Peyer's patch (tissue), 4 donors: ENCODE measurements at places on chromosomes 1 and 21. TPM values are rescaled to one million over a fixed set of nuclear protein-coding genes. Genes with fewer than 3 reads are reported as not detected.

DNA sequence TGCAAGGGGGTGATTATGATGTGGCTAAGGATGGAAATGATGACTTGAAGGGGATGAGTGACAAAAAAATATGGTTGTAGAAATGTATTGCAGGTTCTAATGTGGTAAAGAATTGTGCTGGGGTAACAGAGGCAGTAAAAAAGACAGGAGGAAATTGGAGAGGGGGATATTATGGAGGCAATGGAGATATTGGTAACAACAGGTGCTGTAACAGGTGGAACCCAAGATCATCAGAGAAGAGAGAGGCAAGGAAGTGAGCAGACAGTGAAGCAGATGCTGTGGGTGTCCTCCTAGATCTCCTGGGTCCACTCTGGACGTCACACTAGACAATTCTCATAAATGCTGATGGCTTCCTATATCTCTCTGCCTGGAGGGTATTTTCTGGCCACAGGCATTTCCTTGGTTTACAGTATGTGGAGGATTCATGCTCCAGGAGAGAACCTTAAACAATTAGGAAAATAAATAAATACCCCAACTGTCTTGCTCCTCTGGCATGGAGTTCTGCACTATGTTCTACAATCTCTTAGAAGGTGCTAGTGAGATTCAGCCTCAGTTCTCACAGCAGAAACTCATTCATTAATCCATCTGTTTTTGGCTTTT, 620.3 kb upstream of the PLXNA2 start:
- DNase-seq: no peak

DNA sequence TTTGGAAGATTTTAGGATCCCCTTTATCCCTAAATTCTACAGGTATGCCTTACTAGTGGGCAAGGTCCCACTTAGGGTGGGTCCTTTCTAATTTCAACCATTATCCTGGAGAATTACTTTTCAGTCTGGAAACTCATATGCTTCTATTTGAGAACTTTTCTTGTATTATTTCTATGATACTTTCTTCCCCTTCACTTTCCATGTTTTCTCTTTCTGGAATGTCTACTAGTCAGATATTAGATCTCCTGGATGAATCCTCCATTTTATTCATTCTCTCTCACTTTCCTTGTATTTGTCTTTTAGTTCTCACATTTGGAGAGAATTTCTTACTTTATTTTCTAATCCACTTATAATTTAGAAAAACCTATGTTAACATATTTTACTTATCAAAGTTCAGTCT, 83.9 kb upstream of the SIPA1L2 start:
- DNase-seq: no peak

DNA sequence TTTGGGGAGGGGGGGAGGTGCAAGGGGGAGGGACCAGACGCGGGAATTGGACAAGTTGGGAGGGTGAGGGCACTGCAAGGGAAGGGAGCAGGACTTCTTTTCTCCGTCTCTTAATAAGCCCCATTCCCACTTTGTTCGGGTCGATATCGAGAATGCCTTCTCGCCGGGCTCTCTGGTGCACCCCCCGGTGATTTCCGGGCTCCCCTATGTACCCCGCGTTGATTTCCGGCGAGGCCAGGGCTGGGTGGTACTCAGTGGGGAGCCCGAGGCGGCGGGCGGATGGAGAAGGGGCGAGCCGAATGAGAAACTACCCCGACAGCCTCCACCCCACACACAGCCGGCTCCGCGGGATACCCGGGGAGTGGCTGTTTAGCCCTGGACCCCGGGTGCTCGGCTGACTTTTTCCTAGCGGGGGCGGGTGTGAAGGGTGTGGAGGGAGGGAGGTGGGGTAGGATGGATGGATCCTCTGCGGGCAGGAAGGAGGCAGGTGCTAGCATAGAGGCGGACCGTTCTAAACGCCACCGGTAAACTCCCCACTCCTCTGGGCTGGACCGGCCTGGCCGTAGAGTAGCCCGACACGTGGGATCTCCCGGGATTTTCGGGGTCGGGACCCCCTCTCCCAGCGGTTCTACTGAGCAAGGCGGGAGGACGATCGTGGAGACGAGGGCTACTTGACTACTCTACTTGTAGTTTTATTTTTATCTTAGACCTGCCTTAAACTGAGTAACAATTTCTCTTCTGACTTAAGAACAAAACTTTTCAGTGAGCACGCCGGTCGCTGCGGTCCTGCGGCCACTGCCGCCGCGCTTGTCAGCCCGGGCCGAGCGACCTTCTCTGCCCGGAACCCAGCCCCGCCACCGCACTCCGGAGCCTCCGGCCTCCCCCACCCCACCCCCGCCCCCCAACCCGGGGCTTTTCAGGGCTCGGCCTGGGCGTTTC, 1.0 kb downstream of the RNF220 start:
- peak; percentile 47 for DNase-seq

- DNase-seq: peak; percentile 94
Observed at GRCh38 chr1:154404984-154405746, at the start of gene IL6R. IL6R (plus strand) TSS chr1:154405343; CDS start chr1:154405630, 287 bp downstream.

GRCh38 chr1:194816859-194817258, 1630.4 kb upstream of the B3GALT2 start:
- no peak for DNase-seq

Gene TRIM46
- total RNA-seq: not detected

DNA sequence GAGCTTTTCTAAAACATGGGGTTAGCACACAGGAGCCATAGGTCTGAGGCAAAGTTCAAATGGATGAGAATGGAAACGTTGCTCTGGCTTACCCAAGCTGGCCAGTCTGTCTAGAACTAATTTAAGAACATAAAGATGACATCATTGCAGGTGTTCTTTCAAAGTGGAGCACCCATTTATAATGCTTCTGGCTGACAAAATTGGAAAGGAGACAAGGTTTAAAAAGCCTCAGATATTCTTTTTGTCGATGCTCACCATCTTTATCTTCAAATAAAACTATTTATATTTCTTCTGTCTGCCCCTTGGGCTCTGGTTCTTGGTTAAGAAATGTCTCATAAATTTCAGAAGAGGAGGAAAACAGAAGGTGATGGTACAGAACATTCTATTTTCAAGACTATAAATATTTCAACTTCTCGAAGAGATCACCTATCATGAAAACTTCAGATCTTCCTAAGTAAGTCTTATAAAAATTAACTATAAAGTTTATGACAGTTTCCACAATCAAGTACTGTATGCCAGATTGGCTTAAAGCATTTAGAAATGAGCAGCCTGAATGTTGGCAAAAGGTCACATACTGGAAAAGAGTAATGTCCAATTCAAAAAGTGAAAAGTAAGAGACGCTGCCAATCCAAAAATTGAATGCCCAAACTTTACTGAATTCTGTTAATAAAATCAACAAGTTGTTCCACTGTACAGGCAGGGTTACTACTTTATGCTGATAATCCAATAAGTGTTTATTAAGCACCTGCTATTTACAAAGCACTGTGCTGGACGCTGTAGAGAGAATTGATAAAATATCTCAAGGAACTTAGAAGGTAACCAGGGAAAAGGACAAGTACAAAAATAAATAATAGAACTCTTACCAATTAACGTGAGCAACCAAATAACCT, 92.0 kb downstream of the ETS2 start:
- DNase-seq: no peak

DNA sequence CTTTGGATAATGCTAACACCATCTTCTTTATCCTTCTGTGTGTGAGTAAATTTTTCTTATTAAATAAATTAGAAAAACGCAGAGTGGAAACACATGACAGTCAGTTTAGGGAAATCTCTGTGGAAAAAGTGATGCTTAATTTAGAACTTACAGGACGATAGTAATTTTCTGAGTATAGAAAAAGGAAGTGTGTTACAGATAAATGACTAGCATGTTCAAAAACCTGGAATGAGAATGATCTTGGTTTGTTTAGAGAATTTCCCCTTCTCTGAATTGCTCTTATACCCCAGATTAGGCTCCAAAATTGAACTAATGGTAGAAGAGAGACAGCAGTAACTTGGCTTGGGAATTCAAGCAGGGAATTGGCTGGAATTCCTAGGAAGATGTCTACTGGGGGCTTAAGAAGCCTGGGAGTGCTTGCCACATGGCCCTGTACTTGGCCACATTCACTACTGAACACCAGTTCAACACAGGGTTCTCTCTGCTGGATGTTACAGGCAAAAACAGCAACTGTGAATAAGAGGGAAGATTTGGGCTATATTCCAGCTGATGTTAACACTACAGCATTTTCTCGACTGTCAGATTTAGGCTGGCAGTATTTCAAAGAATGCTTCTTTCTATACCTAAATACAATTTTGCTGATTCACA, 1004.2 kb downstream of the TTLL7 start:
- no peak for DNase-seq

DNA sequence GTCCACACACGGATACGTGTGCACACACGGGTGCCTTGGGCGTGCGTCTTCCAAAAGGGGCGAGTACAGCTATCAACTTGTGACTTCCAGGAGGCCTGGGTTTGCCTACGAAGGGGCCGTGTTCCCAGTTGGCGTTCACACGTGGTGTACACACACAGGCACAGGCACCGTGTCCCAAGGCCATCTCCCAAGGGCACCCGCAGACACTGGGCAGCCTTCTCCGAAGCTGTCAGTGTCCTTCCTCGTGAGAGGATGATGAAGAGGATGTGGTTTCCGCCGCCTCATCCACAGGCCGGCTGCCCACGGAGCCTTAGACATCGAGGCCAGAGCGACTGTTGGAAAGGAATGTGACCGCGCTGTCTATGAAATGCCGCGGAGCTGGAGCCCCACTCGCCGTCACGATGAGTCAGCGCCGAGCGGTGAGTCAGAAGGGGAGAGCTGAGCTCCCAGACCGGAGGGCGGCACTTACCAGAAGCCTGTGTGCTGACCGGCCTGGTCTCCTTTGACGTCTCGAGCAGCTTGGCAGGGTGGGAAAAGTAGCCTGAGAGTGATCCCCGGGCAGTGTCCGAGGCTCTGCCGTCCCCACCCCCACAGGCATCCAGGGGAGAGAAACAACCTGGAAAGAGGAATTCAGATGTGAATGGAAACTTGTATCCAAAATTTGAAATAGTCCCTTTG, 141.4 kb upstream of the ARHGEF16 start:
- peak; percentile 38 for DNase-seq

Gene TLR5
- 2.5 TPM for total RNA-seq

- no peak for DNase-seq
Observed at GRCh38 chr1:37905727-37906126, 41.1 kb downstream of the INPP5B start.

DNA sequence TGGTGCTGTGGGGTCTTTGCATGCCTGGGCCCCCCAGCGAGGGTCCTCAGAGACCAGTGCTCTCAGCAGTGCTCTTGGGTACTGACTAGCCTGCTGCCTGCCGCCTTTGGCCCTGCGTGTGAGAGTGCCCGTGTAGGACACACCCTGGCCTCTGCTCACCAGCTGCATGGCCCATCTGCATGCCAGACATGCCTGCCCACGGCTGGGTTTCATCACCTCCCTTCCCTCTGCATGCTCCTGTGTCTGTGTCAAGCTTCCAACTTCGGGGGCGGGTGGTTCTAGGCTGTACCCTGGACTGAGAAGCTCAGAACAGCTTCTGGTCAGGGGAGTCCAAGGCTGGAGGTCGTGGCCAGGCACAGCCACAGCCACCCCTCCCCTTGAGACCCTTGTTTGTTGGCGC, 56.9 kb downstream of the PTPRF start:
- DNase-seq: no peak

DNA sequence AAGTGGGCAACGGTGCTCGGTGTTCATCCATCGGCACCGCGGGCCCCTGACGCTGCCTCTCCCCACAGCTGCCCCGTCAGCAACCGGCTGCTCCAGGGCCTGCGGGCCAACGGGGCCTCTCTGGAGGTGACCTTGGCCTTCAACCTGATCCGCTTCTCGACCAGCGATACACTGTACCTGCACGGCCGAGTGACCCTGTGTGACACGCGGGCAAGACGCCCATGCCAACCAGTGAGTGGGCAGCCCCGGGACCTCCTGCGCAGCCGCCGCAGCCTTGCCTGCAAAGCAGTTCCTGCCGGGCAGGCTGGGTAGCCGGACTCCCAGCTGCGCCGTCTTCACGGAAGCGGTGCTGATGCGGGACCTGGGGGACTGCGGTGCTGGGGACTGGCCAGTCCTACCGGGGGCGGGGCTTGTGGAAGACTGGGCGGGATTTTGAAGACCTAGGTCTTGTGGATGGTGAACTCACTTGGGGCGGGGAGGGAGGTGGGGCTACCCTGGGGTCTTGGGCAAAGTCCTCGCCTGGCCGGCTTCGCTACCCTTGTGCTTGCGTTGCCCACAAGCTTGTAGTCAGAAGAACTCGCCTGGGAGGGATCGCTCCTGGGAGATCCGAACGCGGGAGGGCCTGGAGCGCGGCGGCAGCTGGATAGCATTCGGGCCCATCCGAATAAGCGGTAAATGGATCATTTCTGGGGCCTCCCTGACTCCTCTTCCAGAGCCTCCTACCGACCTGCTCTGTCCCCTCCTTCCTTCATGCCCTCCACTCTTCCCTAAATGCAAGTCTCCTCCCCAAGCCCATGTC, 8.8 kb upstream of the CEP85 start:
- peak; percentile 89 for DNase-seq

DNA sequence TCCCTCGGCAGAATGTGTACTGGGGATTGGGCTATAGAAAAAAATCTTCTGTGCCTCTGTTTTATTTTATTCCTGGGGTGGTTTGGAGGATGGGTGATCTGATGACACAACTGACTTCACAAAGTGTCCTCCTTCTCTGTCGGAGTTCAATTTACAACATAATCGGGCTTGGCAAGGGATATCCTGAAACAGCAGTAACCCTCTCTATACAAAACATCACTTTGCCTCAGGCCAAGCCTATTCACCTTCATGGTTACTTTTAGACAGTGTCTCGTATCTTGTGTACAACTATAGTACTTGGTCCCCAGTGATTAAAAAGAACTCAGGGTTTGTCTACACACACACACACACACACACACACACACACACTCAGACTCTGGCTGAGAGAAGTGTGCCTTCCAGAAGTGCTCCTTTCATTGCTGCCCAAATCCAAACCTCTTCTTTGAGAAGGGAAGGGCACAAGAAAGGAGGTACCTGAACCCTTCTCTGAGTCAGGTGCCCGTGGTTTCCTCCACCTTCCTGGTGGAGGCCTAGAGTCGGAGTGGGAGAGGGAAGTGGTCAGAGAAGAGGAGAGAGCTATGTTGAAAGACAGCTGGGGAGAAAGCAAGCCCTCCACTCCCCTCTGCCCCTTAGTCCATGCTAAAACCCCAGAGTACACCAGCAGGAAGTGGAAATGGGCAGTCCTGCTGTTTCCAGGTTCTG, 62.4 kb upstream of the POU2F1 start:
- no peak for DNase-seq
